ENCODE measurements at places on chromosomes 2 and 18.

GRCh38 chr2:7887441-7887840 is 794.4 kb upstream of the ID2 start:
- H3K4me1 ChIP-seq, result no peaks in the 10 kb centered on the region
- no peaks in the 10 kb centered on the region for H3K36me3 ChIP-seq
- no peak for DNase-seq
- H3K4me3 ChIP-seq, result no peak overlapping the region
- peaks cover 3% of the 10 kb centered on the region for H3K27me3 ChIP-seq

DNA sequence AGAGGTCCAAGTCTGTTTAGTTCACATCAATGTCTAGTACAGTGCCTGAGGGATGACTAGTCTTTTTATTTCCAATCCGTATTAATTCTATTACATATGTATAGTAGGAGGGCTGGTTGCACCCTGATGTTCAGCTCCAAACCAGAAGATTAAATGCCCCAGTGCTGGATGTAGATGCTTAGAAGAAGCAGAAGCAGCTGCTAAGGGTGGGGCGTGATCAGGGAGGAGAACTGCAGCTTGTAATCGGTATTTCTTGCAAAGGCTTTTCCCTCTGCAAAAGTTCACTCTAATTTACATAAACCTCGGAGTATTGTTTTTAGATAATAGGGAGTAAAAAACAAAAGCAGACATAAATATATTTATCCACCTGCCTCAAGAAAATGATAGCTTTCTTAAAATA is 145.3 kb upstream of the ITGA4 start:
- H3K27me3 ChIP-seq, result no peaks in the 10 kb centered on the region
- peak; percentile 50 for DNase-seq
- H3K36me3 ChIP-seq, result peaks cover 2% of the 10 kb centered on the region
- peaks cover 57% of the 10 kb centered on the region for H3K4me1 ChIP-seq

DNA sequence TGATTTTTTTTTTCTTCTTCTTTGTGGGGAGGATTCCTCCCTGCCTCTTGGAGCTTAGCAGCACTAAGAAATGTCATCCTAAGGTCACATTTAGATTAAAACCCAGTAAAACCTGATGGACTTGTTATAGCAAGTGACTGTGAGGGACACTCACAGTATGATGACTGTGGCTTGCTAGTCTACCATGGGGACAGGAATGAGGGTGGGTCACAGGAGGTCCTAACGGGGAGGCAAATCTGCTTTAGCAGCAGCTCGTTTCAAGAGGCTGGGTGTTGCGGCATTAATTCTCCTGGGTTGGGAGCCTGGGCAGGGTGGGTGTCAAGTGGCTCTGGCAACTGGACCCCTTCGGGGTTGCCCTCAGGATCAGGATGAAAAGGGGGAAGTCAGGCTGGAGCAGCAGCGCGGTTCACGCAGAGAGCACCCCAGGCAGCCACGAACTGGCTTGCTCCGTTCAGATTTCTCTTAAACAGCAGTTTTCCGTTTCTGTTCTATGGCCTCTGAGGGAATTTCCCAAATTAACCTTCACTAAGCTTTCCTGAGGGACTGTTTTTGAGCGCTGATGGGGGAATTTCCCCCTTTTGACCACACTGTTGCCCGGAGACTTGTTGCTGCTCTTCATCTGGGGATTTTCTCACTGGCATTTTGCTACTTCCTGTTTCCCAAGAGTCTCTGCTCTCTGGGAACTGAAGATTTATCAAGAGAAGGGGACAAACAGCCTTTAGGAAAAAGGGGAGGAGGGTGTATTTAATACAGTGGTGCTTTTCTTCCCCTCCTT is 59.8 kb upstream of the PELI1 start:
- H3K27ac ChIP-seq, result peak overlapping the region; percentile 82
- DNase-seq, result no peak
- H3K4me3 ChIP-seq, result peak overlapping the region; percentile 50
- no peaks in the 10 kb centered on the region for H3K27me3 ChIP-seq

DNA sequence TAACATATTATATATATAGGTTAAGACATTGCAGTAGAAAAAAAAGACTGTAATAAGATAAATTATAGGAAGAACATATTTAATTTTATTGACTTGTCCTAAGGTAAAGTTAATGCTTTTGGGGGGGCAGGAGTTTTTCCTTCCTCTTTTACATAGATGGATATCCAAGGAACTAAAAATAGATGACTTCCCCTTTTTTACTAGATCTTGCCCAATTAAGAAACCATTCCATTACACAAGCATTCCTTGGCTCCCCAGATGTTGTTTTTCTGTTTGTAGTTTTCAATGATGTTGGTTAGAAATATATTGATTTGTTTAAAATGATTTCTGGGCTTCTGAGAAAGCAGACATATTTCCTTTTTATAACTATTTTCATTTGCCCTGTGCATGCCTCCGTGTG is 22.4 kb upstream of the PMAIP1 start:
- H3K4me1 ChIP-seq, result peaks cover 19% of the 10 kb centered on the region
- H3K27me3 ChIP-seq, result peaks cover 5% of the 10 kb centered on the region
- no peaks in the 10 kb centered on the region for H3K36me3 ChIP-seq

DNA sequence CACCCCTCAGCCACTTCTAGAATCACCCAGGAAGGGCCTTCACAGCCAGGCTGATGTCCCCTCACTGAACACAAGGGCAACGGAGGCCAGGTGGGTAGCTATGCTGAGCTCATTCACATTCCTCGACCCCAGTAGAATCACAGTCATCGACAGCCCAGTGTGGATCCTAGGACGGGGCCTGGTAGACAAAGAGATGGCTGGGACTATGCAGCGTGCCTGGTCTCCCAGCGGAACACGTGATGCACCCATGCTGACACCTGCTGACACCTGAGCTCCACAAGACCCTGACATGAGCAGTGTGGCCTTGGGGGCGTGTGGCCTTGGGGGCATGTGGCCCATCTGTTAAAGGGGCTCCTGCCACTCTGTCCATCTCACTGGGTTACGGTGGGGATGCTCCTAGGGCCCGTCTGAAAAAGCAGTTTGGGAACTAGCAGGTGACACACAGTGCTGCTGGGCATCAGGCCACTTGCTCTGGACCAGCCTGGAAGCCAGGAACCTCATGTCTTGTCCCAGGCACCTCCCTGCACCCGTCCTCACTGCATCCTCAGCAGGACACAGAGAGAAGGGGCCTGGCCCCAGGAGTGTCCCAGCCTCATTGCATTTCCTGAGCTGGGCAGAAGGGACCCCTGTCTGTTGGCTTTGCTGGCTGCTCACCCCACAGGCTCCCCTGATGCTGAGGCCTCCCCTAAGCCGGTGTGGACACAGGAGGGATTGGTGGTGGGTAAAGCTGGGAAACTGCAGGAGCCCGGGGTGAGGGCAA is 9.7 kb downstream of the ECEL1 start:
- peaks cover 3% of the 10 kb centered on the region for H3K27me3 ChIP-seq
- no peak overlapping the region for H3K27ac ChIP-seq
